Foreskin fibroblast (primary cell): ENCODE measurements at places on chromosomes 7 and 10.
A peak's percentile ranks its signal among the peaks of the same experiment; 100 is the strongest.

DNA sequence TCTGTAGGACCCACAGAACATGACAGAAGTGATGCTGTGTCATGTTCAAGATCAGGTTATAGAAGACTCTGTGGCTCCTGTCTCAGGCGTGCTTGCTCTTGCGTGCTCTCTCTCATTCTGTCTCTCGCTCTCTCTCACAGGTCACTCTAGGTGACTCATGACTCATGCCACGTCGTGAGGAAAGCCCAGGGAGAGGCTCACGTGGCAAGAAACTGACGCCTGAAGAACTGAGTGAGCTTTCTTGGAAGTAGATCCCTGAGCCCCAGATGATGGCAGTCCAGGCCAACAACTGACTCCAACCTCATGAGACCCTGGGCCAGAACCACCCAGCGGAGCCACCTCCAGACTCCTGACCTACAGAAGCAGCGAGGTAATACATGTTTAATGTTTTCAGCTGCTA lies 103.3 kb downstream of the DNMBP start:
- DNase-seq = peak; percentile 82

DNA sequence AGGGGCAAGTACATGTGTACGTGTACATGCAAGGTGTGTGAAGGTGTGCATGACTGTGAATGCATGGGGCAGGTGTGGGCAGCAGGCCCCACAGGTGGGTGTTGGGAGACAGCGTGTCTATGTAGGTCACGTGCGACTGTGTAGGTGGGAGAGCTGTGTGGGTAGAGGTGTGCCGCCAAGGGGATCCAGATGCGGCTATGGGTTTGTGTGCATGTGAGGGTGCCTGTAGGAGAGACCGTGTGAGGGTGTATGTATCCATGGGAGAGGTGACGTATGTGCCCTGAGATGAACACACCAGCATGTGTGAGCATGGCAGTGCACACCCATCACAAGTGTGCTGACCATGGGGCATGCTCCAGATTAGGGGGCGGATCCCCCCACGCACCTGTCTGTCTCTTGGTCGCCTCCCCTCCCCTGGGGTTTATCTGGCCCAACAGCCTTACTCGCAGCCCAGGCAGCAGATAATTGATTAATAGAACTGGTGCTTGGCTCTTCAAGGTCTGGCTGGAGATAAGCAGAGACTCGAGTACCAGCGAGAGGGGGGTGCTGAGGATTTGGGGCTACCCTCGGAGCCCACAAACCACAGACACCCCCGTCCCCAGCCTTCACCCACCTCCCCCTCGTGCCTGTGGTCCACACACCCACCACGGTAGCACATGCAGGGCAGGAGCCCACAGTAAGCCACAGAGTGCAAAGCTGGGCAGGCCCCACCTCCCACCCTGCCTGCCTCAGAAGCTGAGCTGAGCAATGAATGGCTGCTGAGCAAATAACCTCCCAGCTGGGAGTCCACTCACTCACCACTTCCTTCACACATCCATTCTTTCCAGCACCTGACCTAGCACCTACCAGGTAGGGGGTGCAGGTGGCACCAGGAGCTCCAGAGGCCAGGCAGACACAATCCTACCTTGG lies 41.4 kb upstream of the ZMIZ1 start:
- no peak for DNase-seq

DNA sequence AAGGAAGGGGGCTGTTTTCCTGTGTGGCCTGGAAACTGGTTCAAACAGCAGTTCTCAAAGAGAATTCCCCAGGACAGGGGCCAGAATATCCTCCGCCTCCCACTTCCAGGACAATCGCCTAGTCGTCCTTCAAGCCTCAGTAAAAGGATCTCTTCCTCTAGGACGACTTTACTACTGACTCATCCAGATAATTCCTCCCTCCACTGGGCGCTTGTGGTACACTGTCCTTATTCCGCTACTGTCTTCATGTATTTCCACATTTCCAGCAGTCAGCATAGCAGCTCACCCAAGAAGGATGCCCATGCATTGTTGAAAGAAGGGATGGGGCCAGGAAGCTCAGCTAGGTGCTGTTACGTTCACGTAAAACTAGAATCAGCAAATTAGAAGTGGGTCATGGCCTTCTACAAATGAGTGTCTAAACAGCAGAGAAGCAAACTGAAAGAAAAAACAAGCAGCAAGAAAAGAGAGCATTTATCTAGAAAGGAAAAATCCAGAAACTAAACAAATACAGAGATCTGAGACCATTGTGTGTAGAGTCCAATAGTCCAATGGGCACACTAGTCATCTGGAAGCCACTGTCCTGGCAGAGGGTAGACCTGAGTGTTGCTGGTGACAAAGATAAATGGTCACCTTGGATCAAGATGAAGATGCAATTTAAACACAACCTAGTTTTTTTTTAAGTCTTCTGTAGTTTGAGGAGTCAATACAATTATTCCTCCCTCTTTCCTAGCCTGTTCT lies 26.3 kb downstream of the CLRN3 start:
- no peak for DNase-seq

DNA sequence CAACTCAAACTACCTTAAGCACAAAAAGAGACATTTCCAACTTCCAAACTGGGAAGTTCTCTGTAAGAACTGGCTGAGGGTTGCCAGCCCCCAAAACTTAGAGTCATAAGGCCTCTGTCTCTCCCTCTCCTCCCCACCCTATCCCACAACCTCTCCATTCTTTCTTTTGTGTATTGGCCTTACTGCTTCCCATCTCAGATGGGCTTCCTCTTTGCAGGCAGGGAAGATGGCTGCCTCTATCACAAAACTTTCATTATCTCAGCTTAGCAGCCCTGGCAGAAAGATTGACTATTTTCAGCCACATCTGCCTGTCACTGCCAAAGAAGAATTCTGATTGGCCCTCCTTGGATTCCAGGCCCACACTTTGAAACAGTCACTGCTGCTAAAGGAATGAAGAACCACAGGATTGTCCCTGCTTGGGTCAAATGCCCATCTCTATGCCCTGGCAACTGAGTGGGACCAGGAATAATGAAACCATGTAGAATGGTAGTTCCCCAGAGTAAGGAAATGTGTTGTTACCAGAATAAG lies 58.0 kb upstream of the PRKAR2B start:
- DNase-seq = no peak

GRCh38 chr10:103481974-103482531 lies 3.0 kb upstream of the CALHM3 start:
- DNase-seq = peak; percentile 85

- peak; percentile 71 for DNase-seq
These were observed 121.3 kb upstream of the WIPF3 start for GRCh38 chr7:29684787-29685650.

DNA sequence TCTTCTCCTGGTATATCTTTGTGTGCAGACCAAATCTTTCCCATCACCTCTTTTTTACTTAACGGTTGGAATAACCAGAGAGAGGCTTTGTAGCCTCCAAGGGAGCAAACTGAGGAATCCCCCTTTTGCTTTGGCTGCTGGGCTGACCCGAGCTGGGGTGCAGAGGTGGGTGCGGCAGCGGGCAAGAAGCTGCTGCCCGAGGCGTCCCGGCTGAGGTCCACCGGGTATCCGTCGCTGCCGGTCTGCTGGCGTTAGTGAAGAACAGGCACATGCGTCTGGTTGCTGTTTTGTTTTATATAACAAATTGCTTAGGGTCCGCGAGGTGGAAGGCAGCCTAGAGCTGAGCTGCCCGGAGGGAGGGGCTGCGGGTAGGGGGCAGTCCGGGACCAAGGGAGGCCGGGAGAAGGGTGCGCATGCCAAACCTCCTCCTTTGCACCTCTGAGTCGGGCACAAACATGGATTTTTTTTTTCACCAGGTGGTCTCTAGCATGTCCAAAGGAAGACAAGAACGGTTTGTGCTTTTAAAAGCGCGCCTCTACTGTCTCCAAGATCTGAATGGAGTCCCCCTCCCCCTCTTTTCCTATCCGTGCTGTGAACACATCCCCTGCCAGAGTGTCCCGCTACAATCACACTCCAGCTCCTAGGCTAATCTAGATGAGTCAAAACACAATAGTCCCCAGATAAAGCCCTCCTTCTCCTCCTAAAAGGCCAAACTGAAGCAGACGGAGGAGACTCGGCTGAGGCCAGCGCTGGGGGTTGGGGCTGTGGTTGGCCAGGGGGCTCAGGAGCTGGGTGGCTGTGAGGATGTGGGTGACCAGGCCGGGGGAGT lies 6.8 kb upstream of the GATA3 start:
- no peak for DNase-seq

GRCh38 chr10:125783408-125783807 lies 7.8 kb upstream of the MMP21 start:
- no peak for DNase-seq

- peak; percentile 21 for DNase-seq
These were observed 10.0 kb upstream of the MEST start for GRCh38 chr7:130481898-130482297.

- DNase-seq = no peak
These were observed 1.6 kb downstream of the SFMBT2 start for GRCh38 chr10:7409045-7409731.

DNA sequence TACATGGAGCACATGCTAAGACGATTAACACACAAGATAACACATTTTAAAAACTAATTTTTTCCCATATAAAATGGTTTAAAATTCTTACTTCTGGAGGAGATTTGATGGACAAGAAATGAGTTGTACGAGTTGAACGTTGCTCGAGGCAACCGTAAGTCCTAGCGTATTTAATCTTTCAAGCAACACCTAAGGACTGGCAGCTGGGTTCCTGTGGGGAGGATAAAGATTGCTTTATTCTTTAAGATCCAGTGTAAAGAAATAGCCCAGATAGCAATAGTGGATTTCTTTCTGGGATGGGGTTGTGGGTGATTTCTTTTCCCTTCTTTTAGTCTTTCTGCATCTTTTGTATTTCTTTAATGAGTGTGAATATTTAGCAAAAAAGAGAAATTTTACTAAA lies 9.8 kb downstream of the TBXAS1 start:
- DNase-seq = no peak

DNA sequence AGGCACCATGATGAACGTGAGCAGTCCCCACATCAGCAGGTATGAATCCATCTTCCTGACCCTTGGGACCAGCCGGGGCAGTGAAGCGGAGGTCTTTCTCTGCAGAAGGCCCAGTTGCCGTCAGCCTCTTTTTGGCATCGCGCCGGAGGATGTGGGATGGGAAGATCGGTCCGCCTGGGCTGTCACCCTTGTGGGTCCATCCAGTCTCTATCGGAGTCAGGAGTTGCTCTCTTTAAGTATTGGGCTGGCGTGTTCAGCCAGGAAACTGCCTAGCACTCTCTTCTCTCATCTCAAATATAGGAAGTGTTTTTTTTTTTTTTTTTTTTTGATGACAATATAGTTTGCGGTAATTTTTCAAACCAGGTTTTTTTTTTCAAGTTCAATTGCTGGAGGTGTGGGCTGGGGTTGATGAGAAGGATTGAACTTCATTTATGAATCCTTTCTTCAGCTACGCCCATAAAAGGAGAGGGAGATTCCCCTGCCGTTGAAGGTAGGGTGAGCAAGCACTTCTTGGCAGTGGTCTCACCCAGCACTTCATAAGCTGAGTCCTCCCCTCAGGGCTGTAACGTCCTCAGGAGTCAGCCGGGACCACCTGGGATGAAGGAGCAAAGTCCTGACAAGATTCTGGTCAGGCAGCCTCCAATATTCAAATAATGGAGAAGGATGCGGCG lies at the start of gene IL2RA:
Gene IL2RA (minus strand): TSS at position 267 of the 671 bp plus-strand sequence. CDS start 216 bp downstream, at position 51.
- DNase-seq = no peak

DNA sequence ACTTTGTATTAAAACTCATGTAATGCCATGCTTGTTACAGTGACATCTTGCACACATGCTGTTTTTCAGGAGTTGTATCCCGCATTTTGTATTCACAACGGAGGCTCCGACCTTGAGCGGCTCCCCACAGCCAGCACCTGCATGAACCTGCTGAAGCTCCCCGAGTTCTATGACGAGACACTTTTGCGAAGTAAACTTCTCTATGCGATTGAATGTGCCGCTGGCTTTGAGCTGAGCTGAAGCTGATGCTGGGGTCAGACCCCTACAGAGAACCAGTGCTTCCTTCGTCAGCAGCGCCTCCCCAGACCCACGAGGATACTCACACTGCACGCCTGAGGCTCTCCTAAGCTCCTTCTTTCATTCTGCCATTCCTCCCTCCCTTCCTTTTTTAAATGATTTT lies 69.3 kb upstream of the DNAJB6 start:
- DNase-seq = no peak

GRCh38 chr10:89404104-89405047 lies 10.0 kb upstream of the IFIT5 start:
- no peak for DNase-seq

DNA sequence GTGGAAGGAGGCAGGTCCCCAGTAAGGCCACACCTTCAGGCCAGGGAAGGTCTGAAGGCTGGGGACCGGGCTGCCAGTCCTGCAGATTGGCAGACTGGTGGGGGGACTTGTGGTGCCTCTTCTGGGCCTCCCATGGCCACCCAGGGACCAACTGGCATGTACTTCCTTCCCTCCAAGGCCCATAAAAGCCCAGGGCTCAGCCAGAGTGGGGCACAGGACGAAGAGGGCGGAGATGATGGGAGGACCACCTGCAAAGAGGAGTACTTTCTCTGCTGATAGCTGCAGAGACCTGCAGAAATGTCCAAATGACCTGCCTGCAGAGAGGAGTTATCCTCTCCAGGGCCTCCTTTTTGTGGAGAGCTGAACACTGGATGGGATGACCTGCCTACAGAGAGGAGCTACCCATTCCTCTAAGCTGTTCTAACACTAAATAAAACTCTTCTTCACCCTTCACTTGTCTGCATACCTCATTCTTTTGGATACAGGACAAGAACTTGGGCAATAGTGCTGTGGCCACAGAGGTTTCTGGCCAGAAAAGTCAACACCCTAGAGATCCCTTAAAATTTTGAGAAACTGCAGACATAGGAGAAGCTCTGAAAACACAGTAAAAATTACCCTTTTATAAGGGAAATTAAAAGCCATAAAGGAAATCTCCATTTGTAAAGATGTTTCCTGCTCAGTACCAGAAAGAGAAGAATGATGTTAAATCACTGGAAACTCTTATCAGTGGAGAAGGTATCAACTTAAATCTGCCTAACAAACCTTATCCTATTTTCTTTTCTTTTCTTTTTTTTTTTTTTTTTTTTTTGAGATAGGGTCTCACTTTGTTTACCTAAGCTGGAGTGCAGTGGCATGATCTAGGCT lies 20.7 kb upstream of the PRF1 start:
- DNase-seq = no peak

GRCh38 chr10:122421742-122422141 lies 32.7 kb upstream of the ARMS2 start:
- DNase-seq = no peak

GRCh38 chr10:103711351-103711994 lies 143.9 kb downstream of the SH3PXD2A start:
- DNase-seq = no peak
